ENCODE measurements at places on chromosomes 2 and 18.
A peak's percentile ranks its signal among the peaks of the same experiment; 100 is the strongest.

GRCh38 chr18:38801640-38802039 lies 1236.0 kb upstream of the CELF4 start:
- DNase-seq = no peak

- DNase-seq = no peak
Observed at GRCh38 chr2:200695601-200696000, 109.8 kb downstream of the AOX1 start.

DNA sequence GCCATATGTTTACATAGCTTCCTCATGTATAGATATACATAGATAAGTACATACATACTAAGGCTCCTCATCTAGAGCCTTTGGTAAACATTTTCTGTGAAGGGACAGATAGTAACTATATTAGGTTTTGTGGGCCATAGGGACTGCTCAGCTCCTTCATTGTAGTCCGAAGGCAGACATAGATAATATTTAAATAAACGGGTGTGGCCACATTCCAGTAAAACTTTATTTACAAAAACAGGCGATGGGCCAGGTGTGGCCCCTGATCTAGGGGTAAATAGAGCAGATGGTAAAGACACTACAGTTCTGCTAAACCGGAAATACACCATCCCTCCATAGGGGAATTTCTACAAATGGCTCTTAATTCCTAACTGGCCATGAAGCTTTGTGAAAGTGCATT lies 7.3 kb downstream of the COQ10B start:
- no peak for DNase-seq

DNA sequence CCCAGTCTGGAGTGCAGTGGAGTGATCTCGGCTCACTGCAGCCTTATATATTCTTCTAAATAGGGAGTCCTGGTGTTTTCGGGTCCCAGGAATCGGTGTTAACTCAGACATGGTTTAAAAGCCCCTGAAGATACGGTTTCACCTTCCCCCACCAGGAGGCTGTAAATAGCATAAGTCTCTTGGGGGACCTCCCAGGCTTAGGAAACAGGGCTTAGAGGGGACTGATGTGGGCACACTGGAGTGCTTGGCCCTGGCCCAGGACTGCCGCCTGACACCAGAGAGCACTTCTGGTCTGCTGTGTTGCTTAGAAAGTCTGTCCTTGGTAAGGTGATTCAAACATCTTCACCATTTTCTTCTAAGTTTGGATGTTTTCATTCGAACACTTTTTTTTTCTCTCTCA lies 39.7 kb upstream of the MAP4K4 start:
- DNase-seq = no peak

- no peak for DNase-seq
Observed at GRCh38 chr2:132605236-132606180, 64.5 kb downstream of the LYPD1 start.

- DNase-seq = no peak
Observed at GRCh38 chr2:23788100-23788499, 138.8 kb downstream of the ATAD2B start.

GRCh38 chr18:25921677-25922421 lies 168.6 kb downstream of the SS18 start:
- peak; percentile 45 for DNase-seq

- DNase-seq = no peak
Observed at GRCh38 chr18:59907660-59908059, 7.9 kb downstream of the PMAIP1 start.

- DNase-seq = no peak
Observed at GRCh38 chr2:162974771-162975170, 136.2 kb upstream of the KCNH7 start.

DNA sequence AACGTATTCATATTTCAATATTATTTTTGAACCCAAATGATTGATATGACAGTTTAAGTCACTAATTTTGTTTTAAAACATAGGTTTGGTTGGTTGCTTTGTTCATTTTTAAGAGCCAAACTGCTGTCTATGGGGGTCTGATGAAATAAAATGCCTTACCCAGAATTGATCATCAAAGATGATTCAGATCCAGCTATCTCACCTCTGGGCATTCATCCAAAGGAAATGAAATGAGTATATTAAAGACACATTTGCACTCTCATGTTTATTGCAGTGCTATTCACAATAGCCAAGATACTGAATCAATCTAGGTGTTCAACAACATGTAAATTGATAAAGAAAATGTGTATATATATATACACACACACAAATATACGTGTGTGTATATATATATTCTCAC lies 326.9 kb upstream of the GULP1 start:
- no peak for DNase-seq

GRCh38 chr2:45886171-45886663 lies 234.7 kb downstream of the PRKCE start:
- DNase-seq = no peak

GRCh38 chr18:28065031-28065792 lies 111.7 kb downstream of the CDH2 start:
- DNase-seq = peak; percentile 78

- no peak for DNase-seq
Observed at GRCh38 chr2:220789961-220790360, 782.1 kb downstream of the EPHA4 start.

GRCh38 chr2:43080571-43081021 lies 145.8 kb downstream of the ZFP36L2 start:
- no peak for DNase-seq

- DNase-seq = no peak
Observed at GRCh38 chr2:151289972-151290866, 751 bp upstream of the NMI start.

DNA sequence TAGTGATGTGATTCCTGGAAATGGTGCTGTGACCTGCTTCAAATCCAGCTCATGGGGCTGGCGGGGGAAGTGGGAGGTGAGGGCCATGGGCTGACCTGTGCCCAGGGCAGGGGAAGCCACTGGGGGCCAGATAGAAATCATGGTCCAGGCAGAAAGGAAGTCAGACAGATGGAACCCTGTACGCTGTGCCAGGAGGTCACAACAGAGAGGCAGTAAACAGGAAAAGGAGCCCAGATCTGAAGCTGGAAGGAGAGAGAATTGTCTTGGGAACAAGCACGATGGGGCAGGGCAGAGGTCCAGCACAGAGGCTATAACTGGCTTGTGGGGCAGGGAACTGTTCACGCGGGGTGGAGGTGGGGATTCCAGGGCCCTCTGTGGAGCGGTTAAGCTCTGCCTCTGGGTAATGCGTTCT lies 76.0 kb downstream of the RNF144A start:
- no peak for DNase-seq
